ENCODE measurements at places on chromosomes 13 and 19.
A peak's percentile ranks its signal among the peaks of the same experiment; 100 is the strongest.

DNA sequence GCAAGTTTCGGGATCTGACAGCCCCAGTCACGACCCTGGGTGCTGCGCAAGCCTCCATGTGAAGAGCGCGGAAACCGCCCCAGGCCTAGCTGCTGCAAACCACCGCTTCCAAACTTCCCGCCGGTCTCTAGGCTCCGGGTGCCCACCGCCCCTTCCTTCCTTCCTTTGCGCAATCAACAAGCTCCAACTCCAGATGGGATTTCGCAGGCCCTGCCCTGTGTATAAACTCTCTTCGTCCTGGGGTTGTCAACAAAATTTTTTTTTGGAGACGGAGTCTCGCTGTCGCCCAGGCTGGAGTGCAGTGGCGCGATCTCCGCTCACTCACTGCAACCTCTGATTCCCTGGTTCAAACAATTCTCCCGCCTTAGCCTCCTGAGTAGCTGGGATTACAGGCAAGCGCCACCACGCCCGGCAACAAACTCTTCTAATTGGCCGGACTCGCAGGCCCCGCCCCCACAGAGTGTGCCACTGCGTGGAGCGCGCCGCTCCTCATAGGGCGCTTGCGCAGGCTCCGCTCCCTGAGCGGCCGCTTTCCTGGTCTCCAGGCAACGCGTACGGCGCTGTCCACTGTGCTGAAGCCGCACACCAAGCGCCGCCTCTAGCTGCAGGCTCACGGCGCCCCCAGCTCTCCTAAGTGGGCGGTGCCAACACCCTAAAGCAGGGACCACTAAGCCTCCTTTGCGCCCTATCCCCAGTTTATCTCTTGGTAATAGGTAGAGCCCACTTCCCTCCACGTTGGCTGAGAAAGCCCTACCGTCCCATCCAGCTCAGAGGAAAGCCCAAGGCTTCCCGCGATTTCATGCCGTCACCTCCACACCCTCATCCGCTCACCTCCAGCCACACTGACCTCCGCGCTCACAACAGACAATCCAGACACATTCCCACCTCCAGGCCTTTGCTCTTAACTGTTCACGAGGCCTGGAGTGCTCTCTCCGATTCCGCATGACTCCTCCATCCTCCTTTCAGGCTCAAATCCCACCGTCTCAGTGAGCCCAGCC is 5.5 kb upstream of the QTRT1 start:
- peak; percentile 91 for DNase-seq

DNA sequence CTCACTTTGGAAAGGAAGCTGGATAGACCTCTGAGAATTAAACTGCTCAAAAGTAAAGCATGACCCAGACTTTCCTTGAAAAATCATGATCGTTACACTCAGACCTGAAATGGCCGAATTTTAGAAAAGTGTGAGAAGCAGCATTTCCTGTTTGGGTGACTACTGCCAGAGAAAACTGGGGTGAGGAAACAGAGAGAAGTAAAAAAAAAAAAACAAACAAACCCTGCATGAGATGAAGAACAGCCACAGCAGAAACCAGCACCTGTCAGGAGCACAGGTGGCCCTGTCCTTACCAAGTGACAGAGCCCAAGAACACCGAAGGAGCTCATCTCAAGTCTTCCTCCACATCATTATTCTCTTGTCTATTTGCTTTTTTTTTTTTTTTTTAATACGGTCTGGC is 12.0 kb upstream of the ADPRHL1 start:
- DNase-seq, result no peak

DNA sequence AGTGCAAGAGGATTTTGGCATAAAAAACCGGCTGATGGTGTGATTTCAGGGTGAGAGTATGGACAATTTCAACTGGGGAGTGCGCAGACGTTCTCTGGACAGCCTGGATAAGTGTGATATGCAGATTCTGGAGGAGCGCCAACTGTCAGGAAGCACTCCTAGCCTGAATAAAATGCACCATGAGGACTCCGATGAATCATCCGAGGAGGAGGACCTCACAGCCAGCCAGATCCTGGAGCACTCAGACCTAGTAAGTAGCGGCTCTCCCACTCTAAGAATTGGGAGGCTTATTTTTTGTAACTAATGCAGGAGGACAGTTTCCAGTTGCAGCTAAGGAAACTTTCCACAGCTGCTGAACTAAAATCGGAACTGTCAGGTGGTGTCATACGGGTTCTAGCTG is 53.6 kb downstream of the ZAR1L start:
- no peak for DNase-seq

- DNase-seq, result no peak
Measured at GRCh38 chr19:48681127-48681470, 8.3 kb upstream of the NTN5 start.

DNA sequence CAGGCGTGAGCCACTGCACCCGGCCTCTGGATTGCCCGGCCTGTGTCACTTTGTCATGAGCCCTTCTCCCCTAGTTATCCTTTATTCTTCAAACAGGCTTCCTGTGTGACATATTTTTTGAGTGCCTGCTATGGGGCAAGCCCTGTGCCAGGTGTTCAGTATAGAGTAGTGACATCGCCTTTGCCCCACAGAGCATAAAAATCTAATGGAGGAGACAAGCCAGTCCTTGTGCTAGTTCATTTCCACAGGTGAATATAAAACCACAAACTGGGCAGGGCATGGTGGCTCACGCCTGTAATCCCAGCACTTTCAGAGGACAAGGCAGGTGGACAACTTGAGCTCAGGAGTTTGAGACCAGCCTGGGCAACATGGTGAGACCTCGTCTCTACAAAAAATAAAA is 43.2 kb downstream of the BBC3 start:
- DNase-seq, result peak; percentile 51

- DNase-seq, result no peak
Measured at GRCh38 chr13:110574161-110574560, 12.6 kb upstream of the RAB20 start.

All from CD4-positive, alpha-beta T cell treated with Interleukin-17A for 4 hours (primary cell).